ENCODE measurements at places on chromosomes 11 and 22.

- DNase-seq = no peak
Observed at GRCh38 chr11:35566181-35566580, 40.8 kb upstream of the PAMR1 start.

- no peak for DNase-seq
Observed at GRCh38 chr22:40855071-40855978, 1.1 kb downstream of the ST13 start.

DNA sequence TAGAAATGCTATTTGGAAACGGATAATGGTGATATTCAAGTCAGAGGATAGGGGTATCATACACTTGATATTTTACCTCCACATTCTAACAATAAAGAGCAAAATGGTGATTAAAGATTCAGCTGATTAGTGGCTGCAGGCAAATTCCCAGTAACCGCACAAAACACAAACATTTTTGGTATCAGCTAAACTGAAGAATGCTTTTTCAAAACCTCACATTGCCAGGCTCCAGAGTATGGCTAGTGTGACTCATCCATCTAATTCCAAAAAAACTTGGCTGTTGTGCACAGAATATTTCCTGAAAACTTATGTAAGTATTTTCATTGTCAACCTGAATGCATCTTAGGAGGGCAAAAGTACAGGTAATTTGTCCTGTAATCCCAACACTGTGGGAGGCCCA is 10.9 kb downstream of the SRPRA start:
- no peak for DNase-seq

DNA sequence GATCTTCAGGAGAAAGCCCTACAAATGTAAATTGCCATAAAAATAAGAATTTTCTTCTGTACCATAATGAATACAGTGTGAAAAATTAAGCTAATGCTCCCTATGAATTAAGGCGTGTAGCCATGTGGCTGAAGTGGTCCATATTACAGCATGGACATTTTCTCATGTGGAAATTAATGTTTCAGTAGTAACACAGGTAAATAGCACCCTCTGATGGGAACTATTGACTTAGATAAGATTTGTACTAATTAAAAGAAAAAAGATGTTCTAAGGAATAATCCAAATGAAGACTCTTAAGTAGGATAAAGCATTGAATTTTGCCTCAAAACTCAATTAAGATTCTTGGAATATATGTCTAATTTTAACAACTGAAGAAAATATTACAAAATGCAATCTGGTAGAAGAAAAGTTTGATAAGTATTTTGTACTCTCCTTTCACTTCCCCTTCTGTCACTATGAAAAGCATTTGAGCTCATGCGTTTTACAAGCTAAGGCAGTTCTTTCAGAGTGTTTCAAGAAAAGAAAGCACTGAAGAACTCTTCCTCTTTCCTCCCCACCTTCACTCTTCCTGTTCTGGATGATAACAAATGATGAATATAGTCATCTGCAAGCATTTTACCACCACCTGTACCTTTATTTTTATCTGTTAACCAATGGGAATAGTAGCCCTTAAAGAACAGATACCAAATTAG is 9.9 kb upstream of the OR8D2 start:
- DNase-seq = no peak

- no peak for DNase-seq
Observed at GRCh38 chr11:47271961-47272661, 2.2 kb downstream of the MADD start.

DNA sequence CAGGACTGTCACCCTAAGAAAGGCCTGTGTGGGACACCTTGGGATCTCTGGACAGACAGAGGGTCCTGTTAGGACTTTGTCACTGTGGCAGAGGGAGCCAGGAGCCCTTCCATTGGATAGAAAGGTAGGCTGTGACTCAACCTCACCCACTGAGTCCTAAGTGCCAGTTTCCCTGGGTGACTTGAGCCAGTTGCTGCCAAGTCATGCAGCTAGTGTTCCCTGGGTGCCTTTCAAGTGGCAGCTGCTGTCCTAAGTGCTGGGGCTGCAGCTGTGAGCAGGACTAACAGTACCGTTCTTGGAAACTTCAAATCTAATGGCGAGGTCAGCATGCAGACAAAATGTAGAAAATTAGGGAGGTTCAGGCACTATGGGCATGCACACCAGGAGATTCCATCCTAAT is 393.7 kb downstream of the TMEM135 start:
- DNase-seq = no peak

GRCh38 chr11:44101098-44101497 is 5.6 kb downstream of the EXT2 start:
- DNase-seq = no peak

- DNase-seq = no peak
Observed at GRCh38 chr11:16924462-16924825, 89.8 kb downstream of the PLEKHA7 start.

- DNase-seq = no peak
Observed at GRCh38 chr11:111700162-111700561, 66.0 kb downstream of the PPP2R1B start.

DNA sequence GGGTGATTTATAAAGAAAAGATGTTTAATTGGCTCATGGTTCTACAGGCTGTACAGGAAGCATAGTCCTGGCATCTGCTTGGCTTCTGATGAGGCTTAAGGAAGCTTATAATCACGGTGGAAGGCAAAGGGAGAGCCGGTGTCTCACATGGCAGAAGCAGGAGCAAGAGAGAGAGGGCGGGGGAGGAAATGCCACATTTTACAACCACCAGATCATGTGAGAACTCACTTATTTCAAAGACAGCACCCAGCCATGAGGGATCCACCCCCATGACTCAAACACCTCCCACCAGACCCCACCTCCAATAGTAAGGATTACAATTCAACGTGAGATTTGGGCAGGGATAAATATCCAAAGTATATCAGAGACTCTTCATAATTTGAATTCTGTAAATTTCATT is 200.7 kb downstream of the MSANTD4 start:
- no peak for DNase-seq

DNA sequence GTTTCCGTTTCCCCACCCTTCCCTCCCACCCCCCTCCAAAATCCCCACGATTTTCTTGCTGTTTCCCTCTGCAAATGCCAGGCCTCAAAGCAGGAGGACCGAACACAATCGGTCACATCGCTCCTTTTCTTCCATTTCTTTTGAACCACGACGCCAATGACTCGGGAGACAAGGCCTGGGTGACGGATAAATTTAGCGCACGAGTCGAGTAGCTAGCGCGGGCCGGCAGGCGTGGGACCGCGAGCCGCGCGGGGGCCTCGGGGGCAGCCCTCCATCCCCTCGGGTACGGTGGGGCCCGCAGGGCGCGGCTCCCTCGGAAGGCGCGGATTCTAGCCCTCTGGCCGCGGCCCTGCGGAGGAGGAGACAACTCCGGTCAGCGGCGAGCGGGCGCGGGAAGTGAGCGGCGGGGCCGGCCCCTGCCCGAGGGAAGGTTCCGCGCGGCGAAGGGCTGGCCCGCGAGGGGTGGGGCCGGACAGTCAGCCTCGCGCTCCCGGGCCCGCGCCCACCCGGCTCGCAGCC is 414 bp downstream of the JOSD1 start:
- DNase-seq = no peak

GRCh38 chr22:42026705-42027104 is 28.1 kb downstream of the WBP2NL start:
- no peak for DNase-seq

DNA sequence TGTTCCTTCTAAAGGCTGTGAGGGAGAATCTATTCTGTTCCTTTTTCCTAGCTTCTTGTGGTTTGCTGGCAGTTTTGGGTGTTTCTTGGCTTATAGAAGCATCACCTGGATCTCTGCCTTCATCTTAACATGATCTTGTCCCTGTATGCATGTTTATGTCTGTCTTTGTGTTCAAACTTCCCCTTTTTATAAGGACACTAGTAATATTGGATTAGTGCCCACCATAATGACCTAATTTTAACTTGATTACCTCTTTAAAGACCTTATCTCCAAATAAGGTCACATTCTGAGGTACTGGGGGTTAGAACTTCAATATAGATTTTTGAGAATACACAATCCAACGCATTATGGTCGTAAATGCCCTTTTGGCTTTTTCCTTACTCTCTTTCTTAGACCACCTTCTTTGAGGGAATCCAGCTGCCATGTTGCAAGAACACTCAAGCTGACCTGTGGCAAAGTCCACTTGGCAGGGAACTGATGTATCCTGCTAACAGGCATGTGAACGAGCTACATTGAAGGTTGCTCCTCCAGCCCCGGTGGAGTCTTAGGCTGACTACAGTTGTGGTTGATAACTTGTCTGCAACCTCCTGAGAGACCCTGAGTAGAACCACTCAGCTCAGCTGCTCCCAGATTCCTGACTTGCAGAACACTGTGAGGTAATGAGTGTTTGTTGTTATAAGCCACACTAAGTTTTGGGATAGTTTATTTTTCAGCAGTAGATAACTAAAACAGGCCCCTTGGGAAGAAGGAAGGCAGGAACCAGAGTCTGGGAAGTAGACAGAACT is 127.1 kb upstream of the OR9Q1 start:
- DNase-seq = no peak

DNA sequence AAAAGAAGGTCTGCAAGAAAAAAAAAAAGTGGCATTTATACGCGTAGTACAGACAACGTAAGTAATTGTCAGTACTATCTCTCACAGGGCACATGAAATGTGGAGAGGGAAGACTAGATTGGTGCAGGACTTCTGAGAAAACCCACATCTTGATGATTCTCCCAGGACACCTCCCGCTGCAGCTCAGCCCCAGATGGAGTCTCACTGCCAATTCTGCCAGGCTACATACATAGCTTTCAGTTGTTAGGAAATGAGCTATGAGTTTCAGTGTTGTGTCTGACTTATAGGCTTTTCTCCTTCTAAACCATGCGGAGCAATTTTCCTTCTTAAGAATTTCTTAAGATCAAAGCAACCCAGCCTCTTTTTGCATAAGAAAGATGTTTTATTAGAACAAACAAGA is 9.6 kb downstream of the OR5A2 start:
- no peak for DNase-seq

- no peak for DNase-seq
Observed at GRCh38 chr22:27668828-27669797, 132.4 kb downstream of the MN1 start.

- DNase-seq = no peak
Observed at GRCh38 chr22:41505511-41506220, 36.7 kb downstream of the ACO2 start.

GRCh38 chr11:120221115-120221752 is 10.4 kb downstream of the OAF start:
- no peak for DNase-seq

DNA sequence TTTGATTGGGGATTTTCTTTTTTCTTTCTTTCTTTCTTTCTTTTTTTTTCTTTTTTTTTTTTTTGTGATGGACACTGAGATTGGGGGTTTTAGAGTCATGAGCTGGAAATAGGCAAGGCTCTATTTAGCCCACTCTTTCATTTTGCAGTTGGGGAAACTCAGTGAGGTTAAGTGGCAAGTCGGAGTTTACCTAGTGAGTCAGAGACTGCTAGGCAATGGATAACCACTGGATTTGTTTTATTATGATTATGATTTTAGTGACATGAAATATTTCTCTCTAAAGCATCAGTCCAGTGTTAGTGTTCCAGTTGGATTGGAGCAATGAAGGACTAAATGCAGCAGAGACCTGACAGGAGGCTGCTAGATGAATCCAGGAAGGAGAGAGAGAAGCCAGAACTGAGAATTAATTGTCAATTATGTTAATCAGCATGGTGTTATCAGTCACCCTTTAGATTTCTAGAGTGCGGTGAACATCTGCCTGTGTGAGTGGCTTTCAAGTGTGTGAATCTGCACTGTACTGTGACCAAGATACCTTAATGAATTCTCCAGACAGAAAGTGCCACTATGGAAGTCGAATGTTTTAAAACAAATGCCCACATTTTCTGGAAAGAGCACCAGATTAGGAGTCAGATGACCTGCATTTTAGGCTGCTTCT is 10.9 kb downstream of the BMAL1 start:
- DNase-seq = no peak

GRCh38 chr11:107655602-107656001 is 56.3 kb downstream of the SLN start:
- no peak for DNase-seq

DNA sequence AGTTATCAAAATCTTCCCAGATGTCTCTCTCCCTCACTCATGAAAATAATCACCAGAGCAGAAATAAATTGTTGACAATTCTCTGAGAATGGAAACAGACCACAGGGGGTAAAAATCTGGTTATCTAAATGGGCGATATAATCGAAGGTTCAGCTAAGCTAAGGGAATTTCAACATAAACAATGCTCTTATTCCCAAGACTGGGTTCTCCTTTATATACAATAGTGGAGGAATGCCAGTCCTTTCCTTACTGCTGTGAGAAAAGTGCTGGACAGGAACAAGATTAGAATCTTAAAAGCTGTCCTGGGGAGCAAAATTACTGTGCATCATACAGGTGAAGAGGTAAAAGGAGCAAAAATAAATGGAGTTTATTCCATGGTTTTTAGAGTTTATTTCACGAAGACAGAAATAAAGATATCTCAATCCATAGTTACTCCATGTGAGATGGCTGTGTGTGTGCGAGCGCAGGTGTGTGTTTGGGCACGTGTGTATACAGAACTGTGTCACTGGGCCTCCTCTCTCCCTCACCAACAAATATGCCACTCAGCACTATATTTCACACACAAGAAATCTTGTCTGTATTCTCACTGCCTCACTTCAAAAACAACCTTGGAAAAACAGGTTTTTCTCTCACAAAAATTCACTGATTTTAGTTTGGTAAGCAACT is 385.6 kb downstream of the DCDC1 start:
- DNase-seq = no peak

DNA sequence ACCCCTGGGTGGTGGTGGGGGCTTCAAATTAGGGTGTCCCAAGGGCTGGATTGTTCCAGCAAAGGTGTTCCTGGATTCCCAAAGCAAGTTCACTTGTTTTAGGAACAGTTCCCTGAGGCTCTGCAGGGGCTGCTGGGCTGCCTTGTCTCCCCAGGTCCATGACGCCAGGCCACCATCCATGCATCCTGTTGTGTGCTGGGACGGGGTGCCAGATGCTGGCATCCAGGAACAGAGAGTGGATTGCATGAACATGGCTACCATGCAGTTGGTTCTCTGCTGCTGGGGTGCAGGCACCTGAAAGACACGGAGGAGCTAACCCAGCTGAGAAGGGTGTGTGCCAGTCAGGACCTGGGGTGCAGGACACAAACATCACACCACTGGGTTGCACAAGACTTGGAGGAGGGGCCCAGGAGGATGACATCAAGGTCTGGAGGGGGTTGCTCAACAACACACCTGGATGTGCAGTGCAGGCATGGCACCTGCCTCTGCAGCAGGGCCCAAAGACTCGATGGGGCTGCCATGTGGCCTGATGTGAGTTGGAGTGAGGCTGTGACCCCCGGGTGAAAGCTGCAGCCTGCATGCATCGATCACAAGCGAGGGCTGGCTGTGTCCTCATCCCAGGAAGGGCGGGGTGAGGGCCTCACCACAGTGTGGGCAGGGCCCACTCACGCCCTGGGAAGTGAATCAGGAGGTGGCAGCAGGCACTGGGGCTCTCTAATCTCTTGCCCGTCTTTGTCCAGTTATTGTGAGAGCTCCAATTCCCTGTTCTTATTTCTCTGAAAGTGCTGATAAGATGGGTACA is 74.0 kb upstream of the CLDN5 start:
- peak; percentile 72 for DNase-seq

GRCh38 chr22:28002181-28002700 is 83.2 kb upstream of the PITPNB start:
- DNase-seq = no peak
